ENCODE measurements at places on chromosomes 2 and 18.

- peak; percentile 45 for DNase-seq
Measured at GRCh38 chr2:9739531-9739964, 103.7 kb upstream of the TAF1B start.

DNA sequence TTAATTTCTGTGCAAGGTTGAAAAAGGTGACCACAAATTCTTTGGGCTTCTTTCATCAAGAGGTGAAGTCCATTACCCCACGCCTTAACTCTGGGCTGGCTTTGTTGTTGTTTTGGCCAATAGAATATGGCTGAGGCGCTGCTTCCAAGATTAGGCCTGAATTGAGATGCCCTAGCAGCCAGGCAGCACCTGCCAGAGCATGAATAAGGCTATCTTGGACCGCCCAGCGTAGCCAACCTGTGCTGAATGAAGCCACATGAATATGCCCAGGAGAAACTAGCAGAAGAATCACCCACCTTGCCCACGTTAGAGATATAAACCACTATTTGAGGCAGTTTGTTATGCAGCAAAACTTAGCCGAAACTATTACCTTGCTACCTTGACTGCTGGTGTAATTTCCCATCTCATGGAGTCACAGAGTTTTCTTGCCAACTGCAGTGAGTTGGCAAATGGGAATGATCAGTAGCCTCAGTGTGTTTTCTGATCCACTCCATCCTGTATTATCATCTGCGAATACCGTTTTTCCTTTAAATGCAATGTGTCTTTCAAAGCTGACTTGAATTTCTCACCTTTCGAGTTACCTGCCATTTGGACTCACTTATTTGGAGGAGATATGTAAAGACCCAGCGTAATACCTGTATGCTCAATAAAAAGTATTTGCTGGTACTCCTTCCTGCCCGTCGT is 679 bp downstream of the TSGA10 start:
- DNase-seq: peak; percentile 11

GRCh38 chr18:37476182-37476581 is 89.4 kb downstream of the CELF4 start:
- peak; percentile 22 for DNase-seq

- peak; percentile 54 for DNase-seq
Measured at GRCh38 chr2:178298785-178299212, 104.5 kb downstream of the OSBPL6 start.

DNA sequence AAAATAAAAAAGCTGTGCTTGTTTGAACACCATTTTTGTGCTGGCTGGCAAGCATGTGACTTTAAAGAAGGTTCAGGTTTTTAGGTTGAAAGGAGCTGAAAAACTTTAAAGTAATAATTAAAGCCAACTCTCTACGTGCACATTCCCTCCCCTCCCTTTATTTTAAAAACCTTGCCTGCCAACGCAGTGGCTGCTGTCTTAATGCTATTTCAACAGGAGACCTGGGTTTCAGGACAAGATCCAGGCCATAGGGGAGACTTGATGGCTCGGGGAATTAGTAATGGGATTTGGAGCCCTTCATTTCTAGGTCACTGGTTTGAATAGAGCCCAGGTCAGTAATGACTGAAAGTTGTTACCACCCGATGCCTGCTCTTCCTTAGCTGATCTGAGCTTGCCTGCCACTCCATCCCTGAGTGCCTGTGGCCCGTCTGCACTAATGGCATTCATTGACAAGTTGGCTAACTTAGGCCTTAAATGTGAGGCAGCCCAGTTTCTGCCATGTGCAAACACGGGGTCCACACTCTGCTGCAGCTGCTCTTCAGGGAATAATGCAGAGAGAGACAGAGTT is 1233.2 kb upstream of the ZEB2 start:
- DNase-seq: no peak

- DNase-seq: no peak
Measured at GRCh38 chr2:105674401-105674800, 70.3 kb upstream of the NCK2 start.

- DNase-seq: no peak
Measured at GRCh38 chr18:33114749-33115148, 325.8 kb downstream of the CCDC178 start.

GRCh38 chr2:43389581-43390466 is 163.4 kb upstream of the ZFP36L2 start:
- no peak for DNase-seq

DNA sequence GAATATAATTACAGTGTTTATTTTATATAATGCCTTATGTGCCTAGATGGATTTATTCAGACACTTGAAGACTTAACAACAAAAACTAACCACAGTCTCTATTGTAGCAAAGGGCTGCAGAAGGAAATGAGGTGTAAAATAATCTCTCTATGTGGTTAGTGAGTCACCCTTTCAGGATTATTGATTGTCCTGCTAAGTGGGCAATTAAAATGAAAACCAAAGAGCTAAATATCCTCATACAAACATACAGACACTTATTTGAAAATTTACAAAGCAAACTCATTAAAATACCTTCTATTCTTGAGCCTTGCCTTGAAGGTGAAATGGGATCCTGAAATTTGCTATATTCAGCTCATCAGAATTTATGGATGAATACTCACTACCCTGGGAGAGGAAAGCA is 27.7 kb upstream of the DCC start:
- DNase-seq: no peak

DNA sequence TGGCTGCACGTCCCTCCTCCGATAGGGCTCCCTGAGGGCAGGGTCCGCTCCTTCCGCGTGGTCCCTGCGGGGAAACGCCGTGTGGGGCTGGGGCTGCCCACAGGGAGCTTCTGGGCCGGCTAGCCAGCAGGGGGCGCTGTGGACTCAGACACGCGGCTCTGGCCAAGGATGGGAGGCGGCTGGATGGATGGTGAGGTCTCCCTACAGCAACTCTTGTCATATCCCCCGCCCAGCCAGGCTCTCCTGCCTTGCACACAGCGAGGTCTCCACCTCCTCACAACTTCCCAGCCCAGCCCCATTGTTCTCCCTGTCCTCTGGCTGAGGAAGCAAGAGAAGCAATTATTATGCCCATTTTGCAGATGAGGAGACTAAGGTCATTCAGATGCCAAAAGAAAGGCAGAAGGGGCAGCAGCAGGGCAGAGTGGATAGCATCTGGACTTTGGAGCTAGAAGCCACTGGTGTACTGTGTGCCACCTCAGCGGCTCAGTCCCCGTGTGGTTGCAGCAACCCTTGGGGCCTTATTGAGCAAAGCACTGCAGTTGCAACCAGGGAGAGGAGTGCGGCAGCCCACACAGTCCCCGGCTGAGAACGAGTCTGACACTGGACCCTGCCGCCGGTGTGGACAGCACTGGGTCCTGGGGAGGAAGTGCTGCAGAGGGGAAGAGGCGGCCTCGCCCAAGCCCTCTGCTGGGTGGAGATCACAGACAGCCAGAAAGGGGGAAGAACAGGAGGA is 99.0 kb downstream of the ZFP36L2 start:
- peak; percentile 22 for DNase-seq

GRCh38 chr2:16155366-16155765 is 215.0 kb downstream of the MYCN start:
- DNase-seq: no peak

- no peak for DNase-seq
Measured at GRCh38 chr2:219408204-219408603, 10.0 kb upstream of the DES start.

DNA sequence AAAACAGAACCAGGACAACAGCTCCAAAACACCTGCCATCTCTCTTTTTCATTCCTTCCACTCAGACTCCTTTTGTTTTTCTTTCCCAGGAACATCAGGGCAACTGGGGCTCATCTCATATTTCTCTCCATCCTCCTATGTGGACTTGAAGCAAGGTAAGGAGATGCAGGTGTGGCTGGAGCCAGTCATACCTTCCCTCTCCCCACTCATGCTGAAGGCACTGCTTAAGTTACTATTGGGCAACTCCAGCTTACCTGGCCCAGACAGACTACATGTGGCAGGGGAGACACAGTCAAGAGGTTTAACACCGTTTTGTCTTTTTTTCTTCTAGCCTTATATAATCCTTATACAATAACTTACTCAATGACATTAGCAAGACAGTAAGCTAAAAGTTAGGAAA is 38.4 kb downstream of the LAMA1 start:
- no peak for DNase-seq

DNA sequence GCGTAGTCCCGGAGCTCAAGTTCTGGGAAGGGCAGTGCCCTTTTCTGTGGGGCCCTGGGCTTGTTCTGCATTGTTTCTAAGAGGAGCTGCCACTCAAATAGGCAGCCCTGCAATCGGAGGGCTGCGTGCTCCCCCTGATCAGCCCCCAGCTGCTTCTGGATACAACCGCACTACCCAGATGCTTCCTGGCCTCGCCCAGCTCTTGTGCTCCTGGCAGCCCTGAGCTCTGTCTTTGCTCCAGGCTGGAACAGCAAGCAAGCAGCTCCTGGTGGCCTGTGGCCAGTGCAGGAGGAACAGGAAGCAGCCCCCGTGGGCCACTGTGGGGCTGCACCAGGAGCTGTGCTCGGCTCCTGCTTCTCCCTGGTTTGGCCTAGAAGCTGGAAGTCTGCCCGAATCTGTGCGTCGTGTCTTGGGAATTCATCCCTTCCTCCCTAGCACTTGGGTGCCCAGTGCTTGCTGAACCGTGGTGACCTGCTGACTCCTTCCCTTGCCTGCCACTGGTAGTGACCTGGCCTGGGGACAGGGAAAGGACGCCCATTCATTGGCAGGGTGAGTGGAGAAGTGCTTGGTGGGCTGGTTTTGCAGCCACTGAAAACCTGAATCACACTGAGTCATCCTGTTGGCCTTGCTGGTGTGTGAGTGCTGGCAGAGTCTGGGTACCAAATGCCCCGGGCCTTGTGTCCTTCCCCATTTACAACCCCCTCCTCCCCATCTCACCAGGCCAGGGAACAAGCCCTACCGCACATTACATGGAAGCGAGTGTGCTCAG is 27.3 kb upstream of the NTSR2 start:
- peak; percentile 72 for DNase-seq

- DNase-seq: peak; percentile 45
Measured at GRCh38 chr2:8315531-8316165, 366.2 kb upstream of the ID2 start.

DNA sequence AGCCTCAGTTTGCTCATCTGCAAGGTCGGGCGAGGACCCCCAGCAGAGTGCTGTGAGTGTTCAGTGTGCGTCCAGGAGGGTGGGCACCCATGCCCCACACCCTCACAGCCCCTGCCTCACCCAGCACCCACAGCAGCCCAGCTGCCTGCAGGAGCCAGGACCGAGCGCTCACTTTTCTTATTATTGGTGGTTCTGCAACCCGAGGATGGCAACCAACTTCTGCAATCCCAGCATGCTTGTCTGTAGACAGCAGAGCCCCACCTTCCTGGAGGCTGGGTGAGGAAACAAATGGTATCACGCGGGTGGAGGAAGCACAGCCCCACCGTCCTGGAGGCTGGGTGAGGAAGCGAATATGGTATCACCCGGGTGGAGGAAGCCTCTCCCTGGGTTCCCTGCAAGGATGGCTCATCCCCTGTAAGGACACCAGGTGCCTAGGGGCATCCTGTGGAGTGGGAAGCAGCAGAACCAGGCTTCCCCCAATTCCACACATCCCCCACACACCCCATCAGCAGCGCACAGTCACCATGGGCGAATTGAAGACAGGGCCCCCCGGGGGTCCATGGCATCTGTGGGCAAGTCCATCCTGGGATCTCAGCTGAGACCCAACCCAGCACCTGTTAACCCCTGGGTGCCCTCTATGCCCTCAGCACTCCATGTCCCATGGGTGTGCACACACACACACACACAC is 220.5 kb upstream of the RAB6C start:
- DNase-seq: no peak

DNA sequence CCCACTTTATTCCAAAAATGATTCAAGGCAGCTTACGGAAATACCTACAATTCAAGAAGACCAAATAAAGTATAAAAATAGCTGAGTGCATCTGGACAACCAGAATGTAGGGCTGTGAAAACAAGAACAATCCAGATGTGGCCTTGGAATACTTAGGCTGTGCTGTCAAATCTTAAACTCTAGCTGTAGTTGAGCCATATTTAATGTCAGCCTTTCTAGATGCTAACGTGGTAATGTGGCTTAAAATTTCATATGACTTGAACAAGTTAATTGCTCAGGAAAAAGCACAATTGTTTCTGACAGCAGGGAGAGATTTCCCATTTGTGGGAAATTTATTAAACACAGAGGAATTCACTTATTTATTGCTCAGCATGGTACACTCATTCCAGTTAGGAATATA is 14.6 kb upstream of the NAPG start:
- DNase-seq: peak; percentile 16

GRCh38 chr2:33784488-33784887 is 185.4 kb upstream of the FAM98A start:
- no peak for DNase-seq

DNA sequence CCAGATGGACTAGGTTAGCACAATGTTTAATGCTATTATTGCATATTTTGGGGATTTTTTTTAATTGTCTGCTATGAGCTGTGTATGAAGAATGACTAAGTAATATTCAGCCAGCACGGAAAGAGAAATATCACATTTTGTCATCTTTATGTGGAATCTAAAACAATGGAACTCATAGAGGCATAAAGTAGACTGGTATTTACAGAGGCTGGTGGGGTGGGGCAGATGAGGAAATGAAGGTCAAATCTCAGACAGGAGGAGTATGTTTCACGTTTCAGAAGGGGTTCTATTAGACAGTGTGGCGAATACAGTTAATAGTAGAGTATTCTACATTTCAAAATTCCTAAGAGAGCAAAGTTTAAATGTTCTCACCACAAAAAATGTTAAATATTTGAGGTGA is 4.7 kb downstream of the CDH19 start:
- no peak for DNase-seq

DNA sequence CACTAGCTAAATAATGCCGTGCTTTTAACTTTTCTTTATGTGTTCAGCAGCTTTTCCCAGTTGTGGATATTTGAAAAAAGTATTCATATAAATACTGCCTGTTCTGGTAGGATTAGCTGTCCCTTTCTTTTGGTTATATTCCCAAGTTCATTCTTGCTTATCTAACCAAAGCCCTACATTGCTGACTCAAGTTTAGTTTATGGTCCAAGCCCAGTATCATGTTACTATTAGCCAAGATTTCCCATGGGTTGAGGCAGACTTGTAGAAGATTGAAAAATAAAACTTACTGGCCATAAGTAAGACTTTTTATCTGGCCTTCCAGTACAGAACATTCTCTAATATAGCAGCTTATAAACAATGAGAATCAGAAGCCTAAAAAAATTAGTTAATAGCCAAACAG is 49.7 kb upstream of the NFE2L2 start:
- DNase-seq: peak; percentile 68

- no peak for DNase-seq
Measured at GRCh38 chr2:118874324-118874723, 26.9 kb upstream of the EN1 start.

GRCh38 chr2:166376488-166376828 is 714 bp upstream of the SCN9A start:
- DNase-seq: no peak

DNA sequence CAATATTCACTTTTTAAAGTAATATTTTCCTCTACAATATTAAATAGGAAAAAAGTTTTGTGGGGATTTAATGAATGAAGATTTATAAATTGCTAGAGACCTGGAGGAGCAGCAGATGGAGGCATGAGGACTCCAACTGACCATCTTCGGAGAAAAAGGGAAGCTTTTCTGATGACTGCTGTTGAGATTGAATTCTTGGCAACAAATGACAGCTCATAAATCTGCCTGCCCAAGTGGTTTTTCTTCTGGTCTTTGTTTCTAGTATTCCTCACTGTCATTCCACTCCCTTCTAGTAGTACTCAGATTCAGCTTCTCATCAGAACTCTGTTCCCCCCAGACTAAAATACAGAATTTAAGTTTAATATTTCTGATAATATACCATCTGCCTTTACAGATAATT is 157.0 kb downstream of the EML6 start:
- no peak for DNase-seq
